ENCODE measurements at places on chromosomes 4 and X. TPM values are rescaled to one million over a fixed set of nuclear protein-coding genes. Genes with fewer than 3 reads are reported as not detected.

NKX3-2 gene
- not detected for total RNA-seq

ZNF732 gene
- 1.3 TPM for total RNA-seq

RAB39B gene
- under 0.01 TPM for total RNA-seq

SSX2B gene
- not detected for total RNA-seq

CACNA1F gene
- total RNA-seq: not detected

CT55 gene
- total RNA-seq: not detected

SOX3 gene
- total RNA-seq: not detected

MAGED2 gene
- 68.4 TPM for total RNA-seq

SPON2 gene
- total RNA-seq: 7.7 TPM

EMCN gene
- not detected for total RNA-seq

STARD8 gene
- under 0.01 TPM for total RNA-seq

MAGEA4 gene
- total RNA-seq: not detected

SHROOM4 gene
- total RNA-seq: 0.43 TPM

USP17L10 gene
- not detected for total RNA-seq

RENBP gene
- total RNA-seq: 5.5 TPM

PPM1K gene
- 5.1 TPM for total RNA-seq

L1CAM gene
- 0.85 TPM for total RNA-seq

POLA1 gene
- 9.4 TPM for total RNA-seq

KCTD8 gene
- total RNA-seq: not detected

All from tracheal epithelial cell (primary cell).